Foreskin keratinocyte (primary cell): ENCODE measurements at places on chromosomes 1 and 21. TPM values are rescaled to one million over a fixed set of nuclear protein-coding genes. Genes with fewer than 3 reads are reported as not detected.

The NPR1 gene
- total RNA-seq = not detected in 2 replicates

The KISS1 gene
- total RNA-seq = not detected in 2 replicates

The AIRE gene
- not detected in 2 replicates for total RNA-seq

The PLA2G2C gene
- total RNA-seq = not detected in 2 replicates

The TMPRSS15 gene
- not detected in 2 replicates for total RNA-seq

The COL8A2 gene
- 0.68 and 0.78 TPM in 2 replicates for total RNA-seq

The HTR6 gene
- not detected in 2 replicates for total RNA-seq

The TRAF3IP3 gene
- not detected in 2 replicates for total RNA-seq
